ENCODE measurements at places on chromosomes 5 and 9.

DNA sequence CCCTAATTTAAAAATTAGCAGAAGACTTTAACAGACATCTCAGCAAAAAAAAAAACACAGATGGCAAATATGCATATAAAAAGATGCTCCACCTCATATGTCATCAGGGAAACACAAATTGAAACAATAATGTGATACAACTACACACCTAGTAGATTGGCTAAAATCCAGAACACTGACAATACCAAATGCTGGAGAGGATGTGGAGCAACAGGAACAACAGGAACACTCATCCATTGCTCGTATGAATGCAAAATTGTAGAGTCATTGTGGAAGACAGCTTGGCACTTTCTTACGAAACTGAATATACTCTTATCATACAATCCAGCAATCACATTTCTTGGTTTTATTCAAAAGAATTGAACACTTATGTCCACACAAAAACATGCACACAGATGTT, 22.1 kb downstream of the MCIDAS start:
- no peak for DNase-seq

DNA sequence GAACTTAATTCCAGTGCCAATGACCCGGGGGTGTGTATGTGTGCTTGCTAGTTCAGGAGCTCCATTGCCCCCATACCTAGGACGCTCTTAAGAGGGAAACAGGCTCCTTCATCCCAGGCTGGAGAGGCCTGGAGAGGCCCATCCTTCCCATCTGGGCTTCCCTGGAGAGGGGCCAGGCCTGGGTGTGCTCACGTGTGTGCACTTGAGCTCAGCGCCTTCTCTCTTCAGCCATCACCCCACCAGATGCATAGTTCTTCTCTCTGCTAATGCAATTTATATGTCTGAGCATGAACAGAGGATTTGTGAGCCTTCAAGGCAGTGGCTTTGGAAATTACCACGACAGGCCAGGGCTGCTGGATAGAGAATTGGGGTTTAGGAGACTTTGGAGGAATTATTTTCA, 48.6 kb upstream of the SHB start:
- DNase-seq: no peak

DNA sequence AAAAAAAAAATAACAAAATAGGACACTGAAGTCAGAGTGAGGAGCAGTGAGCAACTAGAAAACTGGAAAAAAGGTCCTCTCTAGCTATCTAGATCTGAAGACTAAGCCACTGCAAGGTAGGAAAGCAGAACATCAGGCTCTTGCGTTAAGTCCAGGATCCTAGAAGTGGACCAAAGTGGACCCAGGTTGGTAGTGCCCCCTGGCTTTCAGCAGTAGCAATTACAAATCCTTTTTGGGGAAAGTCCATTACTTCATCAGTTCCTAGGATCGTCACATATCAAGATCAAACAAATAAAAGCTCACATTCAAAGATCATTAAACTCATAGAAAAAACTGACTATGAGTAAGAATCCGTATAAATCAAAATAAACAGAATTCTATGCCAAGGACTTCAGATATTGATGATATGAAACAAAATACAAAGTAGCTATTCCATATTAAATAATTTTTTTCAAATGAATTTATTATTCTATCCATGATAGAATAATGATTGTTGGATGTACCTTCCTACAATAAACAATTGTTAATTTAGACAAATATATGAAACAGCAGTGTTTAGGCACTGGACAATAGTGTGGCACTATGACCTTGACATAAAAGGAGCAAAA, 6.5 kb upstream of the RICTOR start:
- peak; percentile 88 for DNase-seq

- DNase-seq: no peak
Observed at GRCh38 chr5:169114466-169115065, 186.4 kb downstream of the SLIT3 start.

DNA sequence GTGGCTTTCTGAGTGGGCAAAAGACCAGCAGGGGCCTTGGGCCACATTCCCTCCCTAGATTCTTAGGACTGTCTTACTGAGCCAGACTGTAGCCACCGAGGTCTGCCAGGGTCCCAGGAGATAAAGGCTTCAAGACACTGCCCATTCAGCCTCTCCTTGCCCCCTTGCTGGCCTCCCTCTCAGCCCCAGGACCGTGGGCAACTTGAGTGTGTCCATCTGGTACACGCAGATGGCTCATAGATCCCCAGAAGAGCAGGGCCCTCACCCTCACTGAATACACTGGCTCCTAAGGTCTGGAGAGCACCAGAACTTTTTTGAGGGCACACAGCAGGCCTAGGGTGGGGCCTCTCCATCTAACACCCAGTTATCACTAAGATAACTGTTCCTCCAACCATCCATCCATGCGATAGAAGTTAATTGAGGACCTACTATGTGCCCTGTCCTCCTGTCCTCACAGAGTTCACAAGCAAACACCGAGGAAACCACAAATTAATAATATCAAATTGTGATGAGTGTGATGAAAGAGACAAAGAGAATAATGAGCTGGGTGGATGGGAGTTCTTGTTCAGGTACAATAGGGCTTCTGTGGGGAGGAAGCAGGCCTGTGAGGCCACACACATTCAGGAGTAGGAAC, 4.9 kb upstream of the PDGFRB start:
- no peak for DNase-seq

DNA sequence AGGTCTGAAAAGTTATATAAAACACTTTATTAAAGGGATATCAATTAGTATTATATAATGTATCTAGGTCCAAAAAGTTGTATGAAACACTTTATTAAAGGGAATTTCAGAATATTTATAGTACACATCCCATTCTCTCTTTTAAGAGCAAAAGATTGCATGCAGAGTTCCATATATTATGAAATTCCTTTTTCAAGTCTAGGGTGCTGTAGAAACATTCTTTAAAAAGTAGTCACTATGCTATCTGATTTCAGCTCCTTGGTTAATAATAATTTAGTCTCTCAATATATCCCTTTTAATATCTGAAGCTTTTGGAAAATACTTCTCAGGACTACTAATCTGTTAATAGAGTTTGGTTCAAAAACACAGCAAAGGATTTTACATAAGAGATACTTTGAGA, 1496.1 kb upstream of the C9orf72 start:
- DNase-seq: no peak

GRCh38 chr5:8907168-8907868, 638.6 kb downstream of the SEMA5A start:
- DNase-seq: peak; percentile 86

GRCh38 chr9:78972303-78972999, 599.3 kb upstream of the TLE4 start:
- DNase-seq: no peak

- DNase-seq: no peak
Observed at GRCh38 chr9:114008667-114009410, 69.3 kb downstream of the AMBP start.

DNA sequence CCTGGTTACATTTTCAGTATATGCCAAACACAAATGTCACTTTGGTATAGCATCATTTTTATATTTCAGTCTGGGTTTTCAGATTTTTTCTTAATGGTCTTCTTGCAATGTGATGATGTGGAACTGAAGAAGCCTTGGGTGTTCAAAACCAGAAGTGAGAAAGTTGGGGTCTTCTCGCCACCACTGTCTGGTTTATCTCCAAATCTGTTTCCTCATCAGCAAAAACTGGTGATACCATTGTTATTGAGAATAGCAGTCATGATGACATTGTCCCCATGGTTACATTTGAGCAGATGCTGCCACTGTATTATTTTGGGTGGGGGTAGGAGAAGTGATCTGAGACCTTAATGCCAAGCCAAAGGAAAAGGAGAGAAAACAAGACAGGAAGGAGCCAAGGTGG, 85.9 kb upstream of the MAP3K1 start:
- DNase-seq: no peak

- DNase-seq: no peak
Observed at GRCh38 chr5:154449786-154450185, 4.0 kb downstream of the SAP30L start.

DNA sequence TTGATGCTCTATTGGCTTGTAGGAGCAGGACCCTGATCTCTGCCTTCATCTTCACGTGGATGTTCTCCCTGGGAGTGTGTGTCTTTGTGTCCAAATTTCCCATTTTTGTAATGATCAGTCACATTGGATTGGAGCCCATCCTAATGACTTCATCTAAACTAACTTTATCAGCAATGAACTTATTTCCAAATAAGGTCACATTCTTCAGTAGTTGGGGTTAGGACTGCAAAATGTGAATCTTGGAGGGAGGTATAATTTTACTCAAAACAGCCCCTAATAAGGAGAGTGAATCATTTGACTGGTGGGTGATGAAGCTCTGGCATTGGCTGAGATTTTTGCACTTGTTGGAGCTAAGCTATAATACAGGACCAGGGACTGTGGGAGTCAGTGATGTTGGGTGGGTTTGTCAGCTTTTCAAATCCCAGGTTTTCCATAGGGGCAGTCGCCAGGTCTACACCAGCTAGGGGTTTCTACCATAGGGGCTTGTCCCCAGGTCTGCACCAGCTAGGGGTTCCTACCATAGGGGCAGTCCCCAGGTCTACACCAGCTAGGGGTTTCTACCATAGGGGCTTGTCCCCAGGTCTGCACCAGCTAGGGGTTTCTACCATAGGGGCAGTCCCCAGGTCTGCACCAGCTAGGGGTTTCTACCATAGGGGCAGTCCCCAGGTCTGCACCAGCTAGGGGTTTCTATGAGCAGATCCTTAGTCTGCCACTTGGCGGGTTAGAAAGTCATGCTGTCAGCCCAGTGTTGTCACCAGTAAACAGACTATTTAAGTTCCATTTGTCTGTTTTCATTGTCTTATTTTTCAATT, 382.6 kb upstream of the DAP start:
- no peak for DNase-seq

GRCh38 chr5:5572010-5572865, 149.8 kb downstream of the ICE1 start:
- DNase-seq: no peak

DNA sequence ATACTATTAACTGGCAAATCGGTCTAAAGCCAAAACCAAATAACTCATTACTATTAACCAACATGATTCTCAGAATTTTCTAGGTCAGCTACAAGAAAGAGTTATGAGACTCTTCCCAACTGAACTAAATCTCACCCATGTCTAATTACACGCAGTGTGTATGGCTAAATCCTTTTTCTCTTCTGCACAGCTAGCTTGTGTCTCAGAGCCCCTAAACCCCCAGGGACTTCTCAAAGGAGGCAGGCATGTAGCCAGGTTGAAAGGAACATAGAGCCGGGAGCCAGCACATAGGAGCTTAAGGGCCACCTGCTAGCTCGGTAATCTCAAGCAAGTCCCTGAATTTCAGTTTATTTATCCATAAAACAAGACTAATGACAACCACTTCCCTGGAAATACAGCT, 2.2 kb upstream of the GZMK start:
- DNase-seq: no peak

- no peak for DNase-seq
Observed at GRCh38 chr5:126683912-126684311, 83.2 kb downstream of the PHAX start.

DNA sequence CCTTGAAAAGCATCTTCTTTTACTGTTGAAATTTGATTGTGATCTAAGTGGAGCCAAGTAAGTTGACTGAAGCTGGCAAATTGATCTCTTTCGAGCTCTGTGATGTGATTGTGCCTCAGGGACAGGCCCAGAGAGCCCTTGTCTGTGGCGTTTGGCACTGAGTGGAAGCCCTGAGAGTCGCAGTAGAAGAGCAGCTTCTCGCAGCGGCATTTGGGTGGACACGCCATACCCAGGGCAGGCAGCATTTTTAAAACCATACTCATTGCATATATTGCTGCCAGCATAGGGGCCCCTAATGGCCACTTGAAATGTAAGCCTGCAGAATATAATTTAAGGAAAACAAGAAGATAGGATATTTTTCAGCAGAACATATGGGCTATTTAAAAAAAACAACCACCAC, 894 bp downstream of the LRRTM2 start:
- no peak for DNase-seq

- DNase-seq: peak; percentile 55
Observed at GRCh38 chr5:73451224-73452130, 2.9 kb upstream of the FOXD1 start.

DNA sequence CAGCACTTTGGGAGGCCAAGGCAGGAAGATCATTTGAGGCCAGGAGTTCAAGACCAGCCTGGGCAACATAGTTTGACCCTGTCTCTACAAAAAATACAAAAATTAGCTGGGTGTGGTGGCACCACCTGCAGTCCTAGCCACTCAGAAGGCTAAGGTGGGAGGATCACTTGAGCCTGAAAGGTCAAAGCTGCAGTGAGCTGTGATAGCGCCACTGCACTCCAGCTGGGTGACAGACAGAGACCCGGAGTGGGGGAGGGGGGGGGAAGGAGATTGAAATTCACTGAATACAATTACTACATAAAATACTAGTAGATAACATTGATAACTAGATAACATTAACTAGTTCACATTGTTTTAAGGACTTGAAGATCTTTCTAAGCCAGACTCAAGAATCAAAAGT, 345.6 kb downstream of the BNC2 start:
- no peak for DNase-seq

DNA sequence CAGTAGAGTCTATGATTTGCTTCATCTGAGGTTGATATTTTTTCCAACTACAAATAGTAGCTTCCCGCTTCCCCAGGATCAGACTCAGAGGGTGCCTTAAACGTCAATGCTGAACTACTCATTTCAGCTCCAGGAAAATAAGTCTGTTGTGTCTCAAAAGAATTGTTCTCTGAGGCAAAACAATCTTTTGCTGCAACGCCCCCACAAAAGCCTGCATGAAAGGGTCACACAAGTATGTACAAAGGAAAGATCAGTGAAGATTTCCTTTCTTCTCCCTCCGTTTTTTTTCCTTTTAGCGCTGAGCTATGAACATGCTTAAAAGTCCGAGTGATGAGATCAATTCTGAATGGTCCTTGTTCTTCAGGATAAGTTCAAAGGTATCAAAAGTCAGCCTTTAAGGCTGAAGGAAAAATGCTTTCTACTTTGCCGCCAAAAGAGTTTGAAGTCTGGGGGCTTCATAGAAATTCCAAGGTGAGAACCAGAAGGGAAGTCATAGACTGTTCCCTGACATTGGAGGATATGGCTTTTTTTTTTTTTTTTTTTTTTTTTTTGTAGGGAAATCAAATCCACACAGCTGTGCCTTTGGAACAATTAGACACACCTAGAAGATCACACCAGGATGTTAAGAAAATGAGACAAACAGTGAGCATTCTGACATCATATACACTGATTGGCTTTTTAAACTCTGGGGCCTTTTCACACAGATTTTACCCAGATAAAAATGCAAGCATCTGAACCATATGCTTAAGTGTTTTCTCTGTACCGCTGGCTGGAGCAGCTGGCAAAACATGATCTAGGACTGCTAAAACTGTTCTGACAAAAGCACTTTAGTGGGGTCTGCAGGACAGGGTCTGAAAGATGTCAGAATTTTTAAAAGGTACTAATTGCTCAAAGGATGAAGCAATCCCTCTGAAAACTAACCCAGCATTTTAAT, 329.3 kb downstream of the ENC1 start:
- no peak for DNase-seq

- peak; percentile 77 for DNase-seq
Observed at GRCh38 chr9:84315278-84315877, 25.2 kb downstream of the SLC28A3 start.

GRCh38 chr9:121714075-121714705, 62.8 kb downstream of the DAB2IP start:
- DNase-seq: no peak

Measured in cardiac fibroblast (primary cell).